ENCODE measurements at places on chromosomes 6 and 20.

DNA sequence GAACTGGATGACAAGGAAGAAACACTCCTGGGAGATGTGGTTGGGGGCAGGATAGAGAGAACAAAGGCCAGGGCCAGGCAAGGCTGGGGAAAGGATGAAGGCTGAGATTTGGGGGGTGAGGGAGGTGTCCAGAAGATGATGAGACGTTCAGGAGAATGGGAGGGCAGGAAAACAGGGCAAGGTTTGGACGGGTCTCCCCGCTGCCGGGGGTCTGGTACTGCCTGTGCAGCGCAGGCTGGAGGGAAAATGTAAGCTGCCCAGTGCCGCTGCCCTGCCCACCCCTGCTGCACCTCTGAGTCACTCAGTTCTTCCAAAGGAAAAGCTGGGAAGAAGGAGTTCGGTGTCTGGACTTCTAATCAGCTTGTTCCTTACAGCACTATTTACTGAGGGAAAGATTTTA, 130.9 kb downstream of the DTNBP1 start:
- no peak for DNase-seq

- no peak for DNase-seq
These were observed 112.9 kb downstream of the BACH2 start for GRCh38 chr6:90183587-90184333.

DNA sequence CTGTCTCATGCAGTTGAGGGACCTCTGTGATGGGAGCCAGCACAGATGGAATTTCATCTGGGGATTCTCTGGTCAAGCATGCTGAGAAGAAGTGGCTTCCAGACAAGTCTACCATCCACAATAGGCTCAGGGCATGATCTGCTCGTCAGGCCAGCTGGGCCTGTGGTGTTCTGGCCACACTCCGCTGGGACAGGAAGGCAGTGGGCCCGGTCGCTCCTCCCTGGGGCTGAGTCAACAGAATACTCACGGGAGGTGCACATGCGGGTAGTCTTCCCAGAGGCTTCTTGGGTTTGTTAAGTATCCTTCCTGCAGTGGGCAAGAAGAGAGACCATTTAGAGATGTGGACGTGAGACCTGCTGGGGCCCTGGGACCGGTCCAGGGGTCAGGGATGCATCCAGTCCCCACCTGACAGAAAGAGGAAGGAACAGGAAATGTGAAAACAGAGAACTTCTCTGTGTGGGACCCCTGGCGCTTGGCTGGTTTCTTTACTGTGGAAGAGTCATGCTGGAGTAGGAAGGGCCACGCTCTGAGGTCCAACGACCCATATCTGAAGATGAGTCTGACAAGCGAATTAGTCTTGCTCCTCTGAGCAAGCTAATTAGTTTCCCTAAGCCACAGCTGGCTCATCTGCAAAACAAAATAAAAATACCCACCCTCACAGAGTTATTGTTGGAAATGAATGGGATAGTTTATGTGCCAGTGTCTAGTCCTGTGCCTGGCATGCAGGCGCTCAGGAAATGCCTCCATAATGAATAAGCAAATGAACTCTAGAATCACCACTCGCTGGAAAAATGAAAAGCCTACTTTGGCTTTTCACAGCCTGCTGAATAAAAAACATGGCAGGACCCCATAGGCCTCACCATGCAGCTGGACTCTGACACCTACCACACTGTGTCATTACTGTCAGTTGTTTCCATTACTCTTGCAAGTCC, 67.3 kb downstream of the TRAM2 start:
- no peak for DNase-seq

GRCh38 chr6:91606148-91606901, 1019.5 kb upstream of the MAP3K7 start:
- DNase-seq: no peak

DNA sequence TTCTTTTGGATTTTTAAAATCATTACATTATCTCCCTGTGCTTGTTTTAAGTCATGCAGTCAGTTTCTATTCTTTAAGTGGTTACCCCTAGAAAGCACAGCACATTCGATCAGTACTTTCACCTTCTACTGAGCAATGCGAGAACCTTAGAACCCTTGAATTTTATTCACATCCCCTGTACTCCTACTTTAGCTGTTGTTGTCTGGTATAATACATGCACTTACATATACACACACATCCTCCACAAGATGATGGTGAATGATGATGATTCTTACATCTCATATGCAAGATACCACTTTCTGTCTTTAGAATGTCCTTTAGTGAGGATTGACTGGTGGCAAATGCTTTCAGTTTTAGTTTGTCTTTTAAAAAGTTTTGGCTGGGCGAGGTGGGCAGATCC, 5.7 kb downstream of the CDC40 start:
- no peak for DNase-seq

DNA sequence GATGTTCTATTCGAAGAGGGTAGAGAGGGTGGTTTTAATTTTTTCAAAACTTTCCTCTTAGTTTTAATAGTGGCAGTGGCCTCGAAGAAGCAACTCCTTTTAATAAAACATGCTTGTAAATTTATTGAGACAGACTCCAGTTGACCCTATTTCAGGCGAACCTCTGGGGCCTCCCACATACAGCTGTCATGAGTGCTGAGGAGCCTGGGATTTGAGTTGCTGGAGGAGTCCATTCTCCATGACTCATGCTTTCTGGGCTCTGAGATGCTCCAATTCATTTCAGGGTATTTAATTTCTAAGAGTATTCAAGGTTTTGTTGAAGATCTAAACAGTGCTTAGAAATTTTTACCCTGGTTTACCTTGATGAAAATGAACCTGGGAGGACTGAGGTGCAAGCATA, 580.4 kb downstream of the CBLN4 start:
- DNase-seq: no peak

GRCh38 chr20:9348747-9349146, 165.6 kb upstream of the LAMP5 start:
- no peak for DNase-seq

DNA sequence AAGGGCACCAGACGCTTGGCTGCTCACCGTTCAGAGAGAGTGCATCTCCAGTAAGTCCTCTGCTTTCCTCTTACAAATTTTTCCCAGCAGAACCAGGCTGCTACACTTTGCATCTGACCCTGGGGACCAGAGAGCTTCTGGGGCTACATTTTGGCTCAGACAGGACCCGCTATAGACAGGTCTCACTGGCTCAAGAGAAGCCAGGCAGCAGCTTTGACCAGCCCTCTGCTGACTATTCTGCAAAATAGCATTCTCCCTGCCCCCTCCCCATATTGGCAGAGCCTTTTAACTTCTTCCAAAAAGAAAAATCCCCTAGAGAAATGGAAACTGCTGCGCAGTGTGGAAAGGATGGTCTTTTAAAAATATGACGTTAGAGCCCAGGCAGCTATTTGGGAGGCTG, 37.2 kb downstream of the CPXM1 start:
- no peak for DNase-seq

DNA sequence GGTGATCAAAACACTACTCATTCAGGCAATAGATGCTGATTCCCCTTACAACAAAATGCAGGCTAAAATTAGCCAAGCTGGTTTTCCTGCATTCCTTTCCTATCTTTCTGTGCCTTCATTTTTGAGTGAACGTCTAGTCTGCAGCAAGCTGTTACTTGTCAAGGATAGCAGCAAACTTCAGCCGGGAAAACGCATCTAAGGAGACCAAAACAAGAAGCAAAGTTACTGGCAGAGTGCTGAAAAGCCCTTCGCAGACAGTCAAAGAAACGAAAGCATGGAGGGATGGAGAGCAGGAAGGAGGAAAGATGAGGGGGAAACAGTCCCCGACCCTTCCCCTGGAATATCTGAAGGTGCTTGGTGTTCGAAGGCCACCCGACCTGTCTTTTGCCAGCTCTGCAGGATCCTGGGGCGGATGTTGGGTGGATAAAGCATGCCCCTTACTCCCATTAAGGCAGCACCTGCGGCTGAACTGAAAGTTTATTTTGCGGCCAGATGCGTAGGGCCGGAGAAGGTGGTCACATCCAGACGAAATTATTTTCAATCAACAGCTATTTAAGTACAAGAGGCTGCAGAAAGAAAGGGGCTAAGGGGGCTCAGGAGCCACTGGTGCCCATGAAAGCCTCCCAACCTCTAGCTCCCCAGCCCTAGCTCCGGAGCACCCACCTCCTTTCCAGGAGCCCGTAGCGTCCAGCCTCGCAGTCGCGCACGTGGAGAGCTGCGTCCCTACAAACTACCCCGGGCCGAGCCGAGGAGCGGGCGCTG, 538 bp downstream of the FERMT1 start:
- no peak for DNase-seq

GRCh38 chr6:36593569-36594028, 563 bp upstream of the SRSF3 start:
- DNase-seq: peak; percentile 44

GRCh38 chr6:44116641-44117382, 10.4 kb downstream of the MRPL14 start:
- no peak for DNase-seq

- no peak for DNase-seq
These were observed 12.7 kb downstream of the DYNLRB1 start for GRCh38 chr20:34528921-34529297.

DNA sequence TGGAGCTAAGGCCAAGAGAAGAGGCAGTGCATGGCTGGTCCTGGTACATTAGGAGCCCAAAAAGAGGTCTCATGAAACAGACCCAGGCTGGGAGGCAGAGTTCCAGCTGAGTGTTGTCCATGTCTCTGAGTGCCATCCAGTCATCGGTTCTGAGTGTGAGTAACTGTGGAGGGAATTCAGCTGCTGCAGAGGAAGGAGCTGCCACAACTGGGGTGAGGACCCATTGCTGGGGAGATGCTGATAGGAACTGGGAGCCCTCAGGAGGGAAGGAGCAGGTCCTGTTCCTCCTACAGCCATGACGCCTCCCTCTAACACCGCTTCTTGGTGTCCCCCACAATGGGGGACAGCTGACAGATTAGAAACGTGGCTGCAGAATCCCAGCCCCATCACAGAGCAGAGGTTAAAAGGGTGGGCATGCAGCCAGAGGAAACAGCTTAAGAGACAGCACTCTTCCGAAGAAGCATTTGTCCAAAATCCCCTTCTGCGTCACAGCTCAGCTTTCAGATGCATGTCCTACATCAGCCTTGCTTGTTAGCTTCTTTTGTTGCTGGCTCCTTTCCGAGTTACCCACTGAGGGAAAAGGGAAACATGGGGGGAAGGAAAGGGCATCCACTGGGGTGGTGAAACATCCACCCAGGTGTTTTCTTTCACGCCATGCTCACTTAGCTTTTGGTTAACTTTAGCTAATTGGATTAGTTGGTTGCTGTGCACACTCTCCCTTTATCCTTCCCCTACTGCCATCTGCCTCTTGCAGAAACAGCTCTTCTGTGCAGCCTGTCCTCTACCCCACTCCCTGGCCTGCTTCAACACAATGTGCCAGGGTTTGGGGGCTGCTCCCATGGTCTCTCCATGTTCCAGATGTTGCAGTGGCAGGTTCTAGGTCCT, 239.2 kb downstream of the SYNDIG1 start:
- no peak for DNase-seq

GRCh38 chr6:136624347-136624746, 74.1 kb upstream of the MAP7 start:
- no peak for DNase-seq

DNA sequence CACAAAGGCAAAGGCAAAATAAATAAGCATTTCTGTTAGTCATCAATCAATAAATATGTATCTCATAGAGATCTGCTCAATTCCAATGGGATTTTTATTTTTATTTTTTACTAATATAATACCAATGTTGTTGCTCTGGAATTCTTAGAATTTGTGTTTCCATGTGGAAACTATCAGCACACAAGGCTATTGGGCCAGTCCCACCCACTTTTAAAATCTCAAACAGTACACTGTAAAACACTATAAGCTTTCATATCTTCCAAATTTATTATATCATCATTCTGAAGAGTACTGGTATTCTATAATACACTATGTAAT, 563.8 kb upstream of the MARCKS start:
- DNase-seq: no peak

All from NCI-H510A (cell line).